ENCODE measurements at places on chromosomes 3 and 15.

DNA sequence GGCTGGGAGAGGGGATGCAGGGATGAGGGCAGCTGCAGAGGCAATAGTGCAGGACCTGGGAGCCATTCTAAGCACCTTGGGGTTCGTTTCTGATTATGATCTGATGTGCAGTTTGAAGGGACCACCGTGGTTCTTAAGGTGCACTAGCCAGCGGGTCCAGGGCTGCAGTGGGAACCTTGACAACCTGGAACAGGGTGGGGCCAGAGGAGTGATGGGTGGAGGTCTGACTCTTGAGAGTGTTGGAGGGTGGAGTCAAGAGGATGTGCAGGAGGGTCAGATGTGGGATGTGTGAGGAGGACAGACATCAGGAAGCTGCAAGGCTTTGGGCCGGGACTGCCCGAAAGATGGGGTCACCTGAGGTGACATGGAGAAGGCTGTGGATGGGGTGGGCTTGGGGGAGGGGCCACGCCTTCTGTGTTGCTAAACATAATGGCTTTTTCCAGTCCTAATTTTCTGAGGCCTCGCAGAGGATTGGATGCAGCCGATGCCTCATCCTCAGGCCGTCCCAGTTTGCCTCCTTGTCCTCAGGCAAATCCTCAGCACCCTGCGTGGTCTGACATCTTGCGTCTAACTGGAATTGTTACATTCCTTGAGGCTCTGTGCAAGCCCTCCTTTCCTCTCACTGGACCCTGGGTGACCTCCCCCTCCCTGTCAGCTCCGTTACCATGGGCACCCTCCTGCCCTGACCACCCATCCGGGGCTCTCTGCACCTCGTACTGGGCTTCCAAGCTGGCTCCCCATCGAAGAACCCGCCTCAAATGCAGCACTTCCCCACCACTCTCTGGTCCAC, 61.4 kb upstream of the TRPM1 start:
- no peak for DNase-seq

- DNase-seq = no peak
Measured at GRCh38 chr15:39685367-39685766, 97.3 kb downstream of the FSIP1 start.

GRCh38 chr15:59232476-59232875, 25.8 kb downstream of the LDHAL6B start:
- no peak for DNase-seq

- DNase-seq = no peak
Measured at GRCh38 chr3:172111163-172111562, 71.8 kb downstream of the FNDC3B start.

- no peak for DNase-seq
Measured at GRCh38 chr15:58438956-58439355, 7.2 kb downstream of the LIPC start.

DNA sequence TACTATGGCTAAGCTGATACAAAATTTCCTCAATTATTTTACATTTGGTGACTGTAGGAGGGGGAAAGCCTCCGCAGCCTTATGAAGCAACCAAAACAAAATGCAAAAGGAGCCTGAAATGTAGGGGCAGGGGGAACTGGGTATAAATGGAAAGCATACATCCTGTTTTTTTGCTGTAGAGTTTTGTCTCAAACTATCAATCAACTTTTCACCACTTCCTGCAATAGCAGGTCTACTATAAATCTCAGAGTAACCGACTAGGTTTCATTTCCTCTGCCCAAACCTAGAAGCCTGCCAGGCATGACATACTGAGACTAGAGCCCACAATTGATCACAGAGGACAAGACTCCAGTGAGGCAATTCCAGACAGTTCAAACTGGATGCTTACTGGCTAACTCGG, 91.3 kb downstream of the SHQ1 start:
- DNase-seq = peak; percentile 21

- no peak for DNase-seq
Measured at GRCh38 chr3:126676919-126677705, 22.2 kb upstream of the TXNRD3 start.

GRCh38 chr15:83398626-83399025, 48.5 kb upstream of the SH3GL3 start:
- DNase-seq = no peak

DNA sequence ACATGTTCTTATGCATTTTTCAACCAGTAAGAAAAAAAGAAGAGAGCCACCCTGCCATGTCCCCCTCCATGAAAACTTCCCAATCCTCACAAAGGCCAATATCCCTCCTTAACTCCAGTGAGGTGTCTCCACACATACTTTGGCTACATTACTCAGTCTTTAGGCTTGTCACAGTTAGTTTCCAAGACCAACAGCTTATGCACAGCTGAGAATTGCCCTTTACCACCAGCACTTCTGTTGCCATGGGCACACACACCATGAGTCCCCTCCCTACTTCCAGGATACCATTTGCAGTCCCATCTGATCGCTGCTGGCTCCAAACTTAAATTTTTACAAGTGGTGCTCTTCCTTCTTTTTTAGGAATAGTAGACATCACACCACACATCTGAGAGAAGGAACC, 150.3 kb upstream of the STRIT1 start:
- DNase-seq = no peak

DNA sequence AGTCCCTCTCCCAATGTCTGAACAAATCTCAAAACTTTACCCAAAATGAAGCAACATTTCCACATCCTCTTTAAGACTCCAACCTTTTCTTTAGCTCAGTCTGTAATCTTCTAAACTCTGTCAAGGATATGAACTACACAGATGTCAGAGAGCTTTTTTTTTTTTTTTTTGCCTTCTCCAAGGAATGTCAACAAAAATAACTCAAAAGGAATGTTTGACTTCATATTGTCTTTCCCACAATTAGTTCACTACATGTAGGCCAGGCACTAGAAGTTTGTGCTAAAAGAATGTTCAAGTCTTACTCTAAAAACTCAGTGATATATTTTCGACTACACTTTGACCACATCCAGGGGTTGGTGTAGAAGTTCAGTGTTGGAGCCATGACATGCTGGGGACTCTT, 37.1 kb downstream of the ADAMTS9 start:
- no peak for DNase-seq

- DNase-seq = no peak
Measured at GRCh38 chr3:120756061-120756460, 13.5 kb downstream of the GTF2E1 start.

- no peak for DNase-seq
Measured at GRCh38 chr3:184683234-184683633, 28.6 kb downstream of the MAGEF1 start.

DNA sequence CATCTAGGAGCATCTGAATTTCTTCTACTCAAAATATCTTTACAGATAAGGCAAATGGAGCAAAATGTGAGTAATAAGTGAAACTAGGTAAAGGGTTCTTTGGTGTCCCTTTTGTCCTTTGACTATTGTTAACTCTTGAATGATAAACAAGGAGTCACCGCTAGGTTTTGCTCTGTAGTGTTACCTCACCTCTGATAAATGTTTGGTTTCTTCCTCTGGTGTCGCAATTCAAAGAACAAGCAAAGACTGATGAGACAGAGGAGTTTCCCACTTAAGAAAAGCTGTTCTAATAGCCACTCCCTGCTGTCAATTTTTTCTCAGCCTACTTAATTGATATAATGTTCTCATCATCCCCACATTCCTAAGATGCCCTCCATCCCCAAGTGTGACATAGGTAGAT, 925.9 kb downstream of the IGSF11 start:
- DNase-seq = no peak

DNA sequence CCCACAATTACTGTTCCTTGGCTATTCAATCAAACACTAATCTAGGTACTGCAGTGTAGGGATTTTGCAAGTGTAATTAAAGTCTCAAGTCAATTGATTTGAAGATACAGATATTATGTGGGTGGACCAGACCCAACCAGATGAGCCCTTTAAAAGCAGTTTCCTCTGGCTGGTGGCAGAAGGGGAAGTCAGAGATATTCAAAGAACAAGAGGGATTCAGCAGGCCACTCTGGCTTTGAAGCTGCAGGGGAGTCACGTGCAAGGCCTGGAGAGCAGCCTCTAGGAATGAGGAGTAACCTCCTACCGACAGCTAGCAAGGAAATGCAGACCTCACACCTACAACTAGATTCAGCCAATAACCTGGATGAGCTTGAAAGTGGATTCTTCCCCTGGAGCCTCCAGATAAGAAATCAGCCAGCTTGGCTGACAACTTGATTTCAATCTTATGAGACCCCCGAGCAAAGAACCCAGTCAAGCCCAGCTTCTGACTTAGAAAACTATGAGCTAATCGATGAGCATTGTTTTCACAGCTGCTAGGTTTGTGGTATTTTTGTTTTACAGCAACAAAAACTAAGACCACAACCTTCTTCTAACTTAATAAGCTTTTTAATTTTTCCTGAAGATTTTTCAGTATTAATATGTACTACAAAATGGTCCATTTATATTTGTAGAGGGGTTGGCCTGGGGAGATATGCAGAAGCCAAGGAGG, 13.4 kb downstream of the HACD2 start:
- DNase-seq = no peak

- DNase-seq = no peak
Measured at GRCh38 chr3:173857154-173857553, 459.6 kb downstream of the NLGN1 start.

DNA sequence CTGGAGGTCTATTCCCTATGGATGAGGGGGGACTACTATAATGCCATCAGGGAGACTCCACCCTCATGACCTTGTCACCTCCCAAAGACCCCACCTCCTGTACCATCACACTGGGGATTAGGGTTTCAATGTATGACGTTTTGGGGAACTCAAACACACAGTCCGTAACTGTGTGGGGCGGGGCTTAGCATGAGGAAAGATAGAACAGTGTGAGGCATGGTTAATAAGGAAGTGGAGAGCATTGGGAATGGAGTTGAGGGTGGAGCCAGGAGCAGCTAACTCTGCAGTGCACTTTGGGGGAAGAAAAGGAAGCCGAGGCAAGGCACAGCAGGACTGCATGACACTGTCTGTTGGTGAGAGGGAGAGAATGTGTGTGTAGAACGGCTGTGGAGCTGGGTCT, 90.9 kb upstream of the AGBL1 start:
- no peak for DNase-seq

DNA sequence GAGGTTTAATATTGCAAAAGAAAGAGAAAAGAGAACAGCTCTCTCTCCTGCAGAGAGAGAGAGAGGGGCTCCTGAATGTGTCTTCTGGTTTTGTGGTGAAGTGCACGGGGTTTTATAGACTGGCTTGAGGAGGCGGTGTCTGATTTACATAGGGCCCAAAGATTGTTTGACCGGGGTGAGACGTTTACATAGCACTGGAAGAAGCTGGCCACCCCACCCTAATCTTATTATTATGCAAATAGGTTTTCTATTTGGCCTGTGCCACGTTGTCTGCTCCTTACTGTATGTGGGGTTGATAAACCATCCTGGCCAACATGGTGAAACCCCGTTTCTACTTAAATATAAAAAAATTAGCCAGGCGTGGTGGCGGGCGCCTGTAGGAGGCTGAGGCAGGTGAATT, 268.6 kb downstream of the SV2B start:
- DNase-seq = no peak

DNA sequence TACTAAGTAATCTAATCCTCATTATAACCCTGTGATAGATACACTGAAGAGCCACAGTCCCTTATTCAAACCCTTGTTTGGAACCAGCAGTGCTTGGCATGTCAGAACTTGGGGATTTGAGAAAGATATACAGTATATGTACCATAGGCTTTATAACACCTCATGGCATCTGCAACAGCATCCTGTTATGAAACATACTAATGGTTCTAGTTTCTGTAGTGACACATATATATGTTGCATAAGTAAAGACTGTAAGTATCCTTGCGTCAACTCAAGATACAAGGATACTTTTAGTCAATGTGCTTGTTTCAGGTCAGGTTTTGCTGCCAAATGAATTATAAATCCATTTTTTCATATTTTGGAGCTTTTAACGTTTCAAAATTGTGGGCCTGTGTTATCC, 58.5 kb downstream of the CCNL1 start:
- DNase-seq = no peak

- no peak for DNase-seq
Measured at GRCh38 chr3:106514431-106514830, 645.6 kb upstream of the CBLB start.

DNA sequence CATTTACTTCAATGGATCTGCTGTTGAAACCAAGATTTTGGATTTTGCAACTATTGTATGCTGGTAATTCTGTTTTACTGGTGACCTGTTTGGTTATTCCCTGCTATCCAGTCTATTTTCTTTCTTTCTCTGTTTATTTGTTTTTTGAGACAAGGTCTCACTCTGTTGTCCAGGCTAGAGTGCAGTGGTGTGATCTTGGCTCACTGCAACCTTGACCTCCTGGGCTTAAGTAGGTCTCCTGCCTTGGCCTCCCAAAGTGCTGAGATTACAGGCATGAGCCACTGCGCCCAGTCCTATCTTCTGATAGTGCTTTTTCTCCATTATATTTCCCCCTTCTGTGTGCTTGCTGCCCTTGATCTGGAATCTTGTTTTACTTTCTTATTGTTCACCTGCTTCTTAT, 15.6 kb downstream of the USP13 start:
- DNase-seq = no peak

DNA sequence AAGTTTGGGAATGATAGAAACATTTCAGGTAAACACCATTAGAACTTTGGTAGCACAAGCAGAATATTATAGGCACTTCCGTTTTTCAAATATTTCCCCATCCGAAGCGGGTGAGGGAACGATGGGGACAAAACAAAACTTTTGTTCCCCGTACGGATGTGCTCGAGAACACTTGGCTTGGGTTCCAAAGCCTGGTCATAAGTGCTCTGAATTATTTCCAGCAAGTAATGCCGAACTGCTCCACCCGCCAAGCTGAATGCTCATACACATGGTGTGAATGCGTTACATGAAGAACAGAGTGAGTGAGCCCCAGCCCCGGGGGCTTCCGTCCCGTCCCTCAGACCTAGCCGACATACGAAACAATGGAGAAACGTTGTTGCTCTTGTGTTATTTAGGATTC, 438.2 kb upstream of the ARRDC4 start:
- no peak for DNase-seq

GRCh38 chr15:45891766-45892165, 256.9 kb downstream of the SQOR start:
- DNase-seq = no peak

DNA sequence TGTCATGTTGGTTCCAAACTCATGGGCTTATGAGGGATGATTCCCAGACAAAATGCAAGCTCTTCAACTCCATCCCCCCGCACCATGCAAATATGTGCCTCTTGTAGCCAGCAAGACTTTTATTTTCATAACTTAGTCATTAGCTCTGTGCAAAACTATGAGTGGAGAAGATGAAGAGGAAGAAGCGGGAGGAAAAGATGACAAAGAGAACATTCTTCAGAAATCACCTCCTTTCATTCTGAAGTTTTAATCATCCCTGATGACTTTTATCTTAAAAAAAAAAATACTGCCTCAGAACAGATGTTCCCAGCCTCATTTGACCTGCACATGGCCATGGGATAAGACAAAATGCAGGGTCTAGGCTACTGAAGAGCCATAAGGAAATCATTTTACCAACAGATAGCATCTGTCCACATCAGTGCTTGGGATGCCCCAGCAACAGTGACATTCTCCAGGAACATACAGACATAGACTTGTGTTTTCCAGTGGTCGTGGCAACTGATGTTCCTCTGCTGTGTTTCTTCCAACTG, 145.5 kb downstream of the WNT5A start:
- DNase-seq = no peak

- no peak for DNase-seq
Measured at GRCh38 chr3:60737633-60738399, 513.4 kb downstream of the FHIT start.

GRCh38 chr3:15647611-15648167, 46.1 kb downstream of the BTD start:
- DNase-seq = no peak
